ENCODE measurements at places on chromosomes 6 and 20.

DNA sequence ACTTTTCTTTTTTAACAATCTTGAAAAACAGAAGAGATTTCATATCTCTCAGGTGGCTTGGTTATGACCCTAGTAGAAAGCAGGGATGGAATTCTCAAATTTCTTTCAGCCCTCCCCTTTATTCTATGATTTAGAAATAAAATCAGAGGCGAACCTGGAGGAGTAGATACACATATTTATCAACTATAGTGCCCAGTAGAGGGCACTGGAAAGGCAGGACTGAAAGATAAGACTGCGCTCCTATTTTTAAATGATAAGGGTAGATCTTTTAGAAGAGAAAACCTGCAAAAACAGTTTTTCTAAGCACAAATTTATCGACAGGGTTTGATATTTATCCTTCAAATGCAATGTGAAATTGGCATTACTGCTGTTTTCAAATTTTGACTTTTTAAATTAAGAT, 1296.6 kb downstream of the EPHA7 start:
- H3K27me3 ChIP-seq = no peaks in the 10 kb centered on the region
- DNase-seq = no peak
- no peak overlapping the region for H3K4me3 ChIP-seq
- H3K4me1 ChIP-seq = no peaks in the 10 kb centered on the region
- no peaks in the 10 kb centered on the region for H3K36me3 ChIP-seq
- H3K27ac ChIP-seq = no peak overlapping the region

DNA sequence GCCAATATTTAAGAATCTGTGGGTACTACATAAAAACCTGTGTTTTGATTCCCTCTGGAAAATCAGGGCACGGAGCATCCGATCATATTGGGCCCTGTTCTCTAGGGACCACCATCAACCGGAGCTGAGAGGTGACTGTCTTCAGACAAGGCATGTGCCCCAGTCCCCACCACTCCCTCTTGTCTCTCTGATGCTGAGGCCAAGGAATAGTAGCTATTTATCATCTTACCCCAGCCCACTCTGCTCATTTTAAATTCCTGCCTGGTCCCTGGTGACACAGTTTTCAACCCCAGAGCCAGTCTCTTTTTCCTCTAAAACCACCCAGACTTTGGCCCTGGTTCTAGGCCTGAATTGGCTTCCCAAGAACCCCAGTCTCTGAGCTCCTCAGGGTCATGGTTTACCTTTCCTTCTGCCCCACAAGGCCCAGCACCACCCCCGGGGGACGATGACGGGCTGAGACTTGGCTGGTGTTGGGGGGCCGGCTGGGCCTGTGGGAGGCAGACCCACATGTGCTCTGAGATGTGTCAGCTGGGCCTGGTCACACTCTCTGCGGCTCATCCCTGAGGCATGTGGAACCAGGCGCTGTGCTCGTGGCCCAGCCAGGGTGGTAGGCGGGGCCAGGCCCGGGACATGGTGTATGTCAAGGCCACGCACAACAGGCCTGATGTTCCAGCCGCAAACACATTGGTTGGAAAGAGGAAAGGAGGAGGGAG, 114.4 kb downstream of the CEBPB start:
- no peaks in the 10 kb centered on the region for H3K36me3 ChIP-seq
- no peak for DNase-seq
- no peaks in the 10 kb centered on the region for H3K4me1 ChIP-seq
- H3K27me3 ChIP-seq = no peaks in the 10 kb centered on the region
- no peak overlapping the region for H3K27ac ChIP-seq

GRCh38 chr6:13508711-13509705, 21.6 kb upstream of the GFOD1 start:
- no peak overlapping the region for H3K27ac ChIP-seq
- no peaks in the 10 kb centered on the region for H3K4me1 ChIP-seq
- H3K36me3 ChIP-seq = no peaks in the 10 kb centered on the region
- no peak overlapping the region for H3K4me3 ChIP-seq
- DNase-seq = no peak
- no peaks in the 10 kb centered on the region for H3K27me3 ChIP-seq

DNA sequence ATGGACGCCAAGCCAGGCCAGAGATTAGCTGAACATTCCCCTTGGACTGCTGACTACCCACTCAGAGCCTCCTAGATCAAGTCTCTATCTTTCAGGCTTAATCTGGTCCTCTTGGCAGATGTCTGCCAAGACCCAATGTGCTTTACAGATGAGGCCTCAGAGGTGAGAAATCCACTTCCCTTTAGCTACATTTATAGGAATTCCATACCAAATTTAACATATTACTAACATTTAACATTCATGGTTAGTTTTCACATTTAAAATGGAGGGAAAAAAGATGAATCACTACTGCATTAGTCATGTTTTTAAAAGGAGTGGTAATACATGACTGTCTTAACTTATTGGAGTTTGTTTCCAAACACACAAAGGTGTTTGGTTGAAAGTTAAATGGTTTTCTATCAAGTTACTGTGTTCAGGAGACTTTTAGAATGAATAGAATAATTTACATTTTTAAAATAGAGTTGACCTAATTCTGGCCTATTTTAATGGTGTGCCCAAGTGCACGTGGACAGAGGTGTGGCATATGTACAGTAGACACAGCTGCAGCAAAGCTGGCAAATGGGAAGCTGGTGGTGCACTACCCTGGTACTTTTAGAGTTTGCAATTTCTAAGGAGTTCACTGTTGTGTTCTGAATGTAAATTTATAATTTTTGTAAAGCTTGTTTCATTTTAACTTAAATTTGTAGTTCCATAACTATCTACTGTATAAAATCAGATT, 41.9 kb upstream of the CALHM6 start:
- H3K4me1 ChIP-seq = no peaks in the 10 kb centered on the region
- H3K36me3 ChIP-seq = no peaks in the 10 kb centered on the region
- no peaks in the 10 kb centered on the region for H3K27me3 ChIP-seq
- H3K27ac ChIP-seq = no peak overlapping the region

- no peak overlapping the region for H3K27ac ChIP-seq
- H3K36me3 ChIP-seq = no peaks in the 10 kb centered on the region
- H3K4me1 ChIP-seq = no peaks in the 10 kb centered on the region
- H3K27me3 ChIP-seq = no peaks in the 10 kb centered on the region
- no peak overlapping the region for H3K4me3 ChIP-seq
These were observed 79.1 kb downstream of the SHLD1 start for GRCh38 chr20:5829241-5829809.

GRCh38 chr6:25041485-25042035, 105.8 kb upstream of the RIPOR2 start:
- H3K27ac ChIP-seq = peak overlapping the region; percentile 67
- H3K4me1 ChIP-seq = peaks cover 60% of the 10 kb centered on the region
- H3K36me3 ChIP-seq = no peaks in the 10 kb centered on the region
- peak overlapping the region; percentile 85 for H3K4me3 ChIP-seq
- DNase-seq = no peak

DNA sequence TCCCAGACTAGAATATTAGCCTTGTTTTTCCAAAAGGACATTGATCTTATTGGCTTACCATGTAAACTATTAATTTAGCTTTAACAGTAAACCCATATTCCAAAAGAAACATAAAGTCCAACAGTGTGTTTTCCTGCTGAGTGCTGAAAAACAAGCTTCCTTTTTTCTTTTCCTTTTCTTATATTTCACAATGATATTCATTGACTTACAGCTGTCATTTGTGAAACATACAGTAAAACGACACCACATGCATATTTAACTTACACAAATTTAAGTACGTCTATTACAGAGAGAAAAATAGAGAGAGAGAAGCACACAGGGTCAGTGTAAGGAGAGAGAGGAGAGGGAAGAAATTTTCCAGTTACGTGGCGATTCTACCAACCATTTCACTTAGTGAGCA, 543.9 kb upstream of the JARID2 start:
- DNase-seq = no peak
- H3K4me3 ChIP-seq = no peak overlapping the region
- H3K36me3 ChIP-seq = no peaks in the 10 kb centered on the region
- H3K27me3 ChIP-seq = no peaks in the 10 kb centered on the region
- H3K4me1 ChIP-seq = no peaks in the 10 kb centered on the region
- no peak overlapping the region for H3K27ac ChIP-seq

DNA sequence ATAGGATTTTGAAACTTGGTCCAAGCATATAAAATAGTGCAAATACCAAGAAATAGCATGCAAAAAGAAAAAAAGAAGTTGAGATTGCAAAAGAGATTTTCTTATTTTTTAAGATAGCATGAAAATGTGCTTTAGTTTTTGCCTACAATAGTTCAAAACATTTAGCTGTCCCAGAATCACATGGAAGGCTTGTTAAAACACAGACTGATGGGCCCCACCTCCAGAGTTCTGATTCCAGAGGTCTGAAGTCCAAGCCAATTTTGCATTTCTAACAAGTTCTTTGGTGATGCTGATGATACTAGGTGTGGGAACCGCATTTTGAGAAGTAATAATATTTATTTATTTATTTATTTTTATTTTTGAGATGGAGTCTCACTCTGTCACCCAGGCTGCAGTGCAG, 33.7 kb upstream of the LOC128125822 start:
- H3K4me1 ChIP-seq = no peaks in the 10 kb centered on the region
- H3K27ac ChIP-seq = no peak overlapping the region
- DNase-seq = no peak
- no peaks in the 10 kb centered on the region for H3K36me3 ChIP-seq

- no peaks in the 10 kb centered on the region for H3K4me1 ChIP-seq
- no peaks in the 10 kb centered on the region for H3K36me3 ChIP-seq
- H3K27ac ChIP-seq = no peak overlapping the region
- no peak overlapping the region for H3K4me3 ChIP-seq
These were observed 143.5 kb upstream of the AFDN start for GRCh38 chr6:167683028-167683862.

DNA sequence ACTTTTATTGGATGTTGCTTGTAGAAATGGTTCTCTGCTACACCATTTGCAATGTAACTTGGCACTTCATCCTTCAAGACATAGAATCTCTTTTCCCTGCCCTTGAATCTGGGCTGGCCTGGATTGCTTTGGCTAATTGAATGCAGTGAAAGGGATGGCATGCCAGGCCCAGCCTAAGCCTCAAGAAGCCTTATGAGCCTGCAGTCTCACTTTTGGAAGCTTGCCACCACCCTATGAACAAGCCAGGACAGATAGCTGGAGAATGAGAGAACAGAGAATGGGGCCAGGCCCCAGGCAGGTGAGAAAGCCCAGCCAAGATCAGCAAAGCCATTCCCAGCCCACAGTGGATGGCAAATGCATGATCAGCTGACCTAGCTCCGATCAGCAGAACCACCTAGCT, 350.7 kb upstream of the RNF24 start:
- no peaks in the 10 kb centered on the region for H3K27me3 ChIP-seq
- H3K4me1 ChIP-seq = peaks cover 10% of the 10 kb centered on the region
- DNase-seq = no peak
- no peaks in the 10 kb centered on the region for H3K36me3 ChIP-seq

DNA sequence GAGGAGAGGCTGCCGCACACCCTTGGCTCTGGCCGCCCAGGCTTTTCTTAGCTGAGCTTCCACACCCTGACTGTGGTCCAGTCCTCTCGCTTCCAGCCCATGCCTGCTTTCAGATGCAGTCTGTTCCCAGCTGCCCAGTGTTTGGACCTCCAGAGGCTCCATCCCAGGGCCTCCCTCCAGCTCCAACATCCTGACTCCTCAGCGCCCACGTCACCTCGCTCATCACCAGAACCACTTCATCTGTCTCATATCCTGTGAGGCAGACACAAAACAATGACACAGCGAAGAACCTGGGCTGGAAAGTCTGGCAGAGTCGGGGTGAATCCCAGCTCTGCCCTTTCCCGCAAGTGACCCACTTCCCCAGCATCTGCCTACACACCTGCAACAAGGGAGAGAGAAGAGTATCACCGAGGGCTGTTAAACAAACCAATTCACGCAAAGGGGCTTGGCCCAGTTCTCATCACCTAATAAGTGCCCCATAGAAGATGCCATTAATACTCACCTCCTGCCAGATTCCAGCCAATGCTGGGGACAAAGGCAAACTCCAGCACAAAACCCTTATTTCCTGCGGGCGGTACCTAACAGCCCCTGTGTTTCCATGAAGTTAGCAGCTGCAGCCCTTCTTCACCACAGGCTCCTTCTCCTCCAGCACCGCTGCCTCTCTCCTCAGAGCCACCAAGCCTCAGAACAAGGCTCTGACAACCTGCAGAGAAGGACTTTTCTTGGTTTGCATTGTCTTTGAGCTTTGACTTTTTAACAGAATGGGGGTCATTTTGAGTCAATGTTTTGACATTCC, 133.4 kb upstream of the CDH4 start:
- no peak overlapping the region for H3K27ac ChIP-seq
- DNase-seq = no peak
- H3K27me3 ChIP-seq = no peaks in the 10 kb centered on the region
- H3K4me1 ChIP-seq = no peaks in the 10 kb centered on the region
- H3K4me3 ChIP-seq = no peak overlapping the region

- H3K27ac ChIP-seq = no peak overlapping the region
- no peak for DNase-seq
- no peak overlapping the region for H3K4me3 ChIP-seq
- H3K4me1 ChIP-seq = no peaks in the 10 kb centered on the region
These were observed 214.5 kb downstream of the BCKDHB start for GRCh38 chr6:80321011-80321410.

DNA sequence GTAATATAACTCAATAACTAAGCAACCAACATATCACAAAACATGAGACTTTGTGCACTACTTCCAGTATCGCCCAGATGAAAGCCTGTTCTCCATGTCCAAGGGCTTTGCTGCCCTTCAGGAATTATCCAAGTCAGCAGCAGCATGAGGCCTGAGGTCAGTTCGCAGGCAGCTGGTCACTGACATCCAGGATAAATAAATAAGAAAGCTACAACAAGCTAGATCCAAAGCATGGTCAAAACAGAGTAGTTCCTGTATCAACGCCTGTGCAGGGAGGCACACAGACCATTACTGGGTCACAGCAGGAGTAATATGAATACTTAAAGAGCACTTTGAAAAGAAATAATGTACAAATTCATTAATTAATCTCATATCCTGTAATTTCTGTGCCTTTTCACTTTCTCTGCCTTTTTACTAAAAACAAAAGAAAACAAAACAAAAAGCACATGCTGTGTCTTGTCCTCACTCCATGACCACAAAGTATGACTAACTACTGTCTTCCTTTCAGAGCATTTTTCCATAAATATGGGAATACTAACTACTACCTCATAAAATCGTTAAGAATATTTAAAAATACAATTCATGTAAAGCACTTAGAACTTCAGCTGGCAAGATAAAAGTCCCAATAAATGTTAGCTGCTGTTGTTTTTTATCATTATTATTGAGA, 374.9 kb upstream of the IRAK1BP1 start:
- H3K4me3 ChIP-seq = no peak overlapping the region
- H3K27ac ChIP-seq = no peak overlapping the region
- H3K4me1 ChIP-seq = no peaks in the 10 kb centered on the region
- H3K27me3 ChIP-seq = no peaks in the 10 kb centered on the region
- DNase-seq = no peak

- H3K4me3 ChIP-seq = no peak overlapping the region
- no peaks in the 10 kb centered on the region for H3K27me3 ChIP-seq
- DNase-seq = no peak
- peaks cover 13% of the 10 kb centered on the region for H3K36me3 ChIP-seq
These were observed 52.4 kb downstream of the SYNJ2 start for GRCh38 chr6:158033751-158034702.

All from CD8-positive, alpha-beta memory T cell (primary cell).